ENCODE measurements at places on chromosomes 12 and 14. TPM values are rescaled to one million over a fixed set of nuclear protein-coding genes. Genes with fewer than 3 reads are reported as not detected.

Gene TAS2R9
- not detected for total RNA-seq

Gene TSPAN8
- total RNA-seq: 3.7 TPM

DNA sequence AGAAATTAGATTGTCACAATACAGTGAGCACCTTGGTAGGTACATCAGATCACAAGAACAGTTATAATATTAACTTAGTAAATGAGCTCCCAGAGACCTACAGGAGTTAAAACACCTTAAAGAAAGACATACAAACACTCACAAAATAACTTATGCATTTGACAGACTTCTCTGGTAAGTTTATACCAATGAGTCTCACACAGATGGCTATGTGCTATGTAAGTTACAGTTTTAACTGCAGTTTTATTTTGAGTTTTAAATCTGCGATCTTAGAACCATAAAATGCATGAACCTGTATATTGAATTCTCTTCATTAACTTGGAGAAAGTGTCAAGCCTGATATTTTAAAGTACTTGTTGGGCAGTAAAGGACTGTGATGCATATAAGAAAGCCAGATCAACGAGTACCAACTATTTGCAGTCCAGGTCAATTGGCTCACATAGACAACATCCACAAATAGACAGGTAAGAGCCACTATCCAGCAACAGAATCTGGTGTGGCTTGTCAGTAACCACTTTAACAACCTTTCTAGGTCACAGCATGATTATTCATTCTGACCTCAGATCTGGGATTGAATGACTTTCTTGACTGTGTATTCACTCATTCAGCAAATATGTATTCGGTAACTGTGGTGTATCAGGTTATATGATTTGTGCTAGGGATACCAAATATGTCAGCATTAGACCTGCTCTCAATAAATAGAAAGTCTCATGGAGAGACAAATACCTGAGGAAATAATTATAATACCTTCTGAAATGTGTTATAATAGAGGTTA lies 856.6 kb upstream of the MGAT4C start:
- DNase-seq: no peak
- no peaks in the 10 kb centered on the region for H3K27me3 ChIP-seq
- no peak overlapping the region for H3K27ac ChIP-seq
- no peak overlapping the region for H3K4me3 ChIP-seq
- H3K4me1 ChIP-seq: no peaks in the 10 kb centered on the region

DNA sequence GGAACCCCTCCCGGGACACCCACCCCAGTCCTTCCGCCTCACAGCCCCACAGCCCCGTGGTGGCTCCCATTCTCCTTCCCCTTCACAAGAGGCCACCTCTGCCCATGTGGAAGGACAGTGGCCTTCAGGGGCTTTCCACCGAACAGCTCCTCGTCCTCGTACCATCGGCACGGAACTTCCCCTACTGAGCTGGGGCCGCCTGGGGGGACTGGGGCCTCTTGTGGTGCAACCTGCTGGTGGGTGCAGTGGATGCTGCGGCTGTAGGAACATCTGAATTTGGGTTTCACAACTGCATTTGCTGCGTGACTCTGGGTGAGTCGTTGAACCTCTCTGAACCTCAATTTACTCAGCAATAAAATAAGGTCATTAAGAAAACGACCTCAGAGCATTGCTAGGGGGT lies 50.9 kb downstream of the RFLNA start:
- no peaks in the 10 kb centered on the region for H3K27me3 ChIP-seq
- H3K4me1 ChIP-seq: no peaks in the 10 kb centered on the region
- H3K4me3 ChIP-seq: no peak overlapping the region
- DNase-seq: no peak

GRCh38 chr12:73225941-73226340 lies 953.8 kb downstream of the TRHDE start:
- no peaks in the 10 kb centered on the region for H3K4me1 ChIP-seq
- DNase-seq: no peak
- no peak overlapping the region for H3K27ac ChIP-seq
- H3K4me3 ChIP-seq: no peak overlapping the region

Gene CLEC1B
- not detected for total RNA-seq

Gene LRP1-AS
- total RNA-seq: not detected

- H3K4me1 ChIP-seq: no peaks in the 10 kb centered on the region
- no peak overlapping the region for H3K4me3 ChIP-seq
- H3K27ac ChIP-seq: no peak overlapping the region
- peaks cover 12% of the 10 kb centered on the region for H3K36me3 ChIP-seq
- H3K27me3 ChIP-seq: no peaks in the 10 kb centered on the region
- no peak for DNase-seq
Measured at GRCh38 chr12:45415393-45415817, 199.5 kb downstream of the ANO6 start.

- H3K36me3 ChIP-seq: no peaks in the 10 kb centered on the region
- H3K27me3 ChIP-seq: no peaks in the 10 kb centered on the region
- no peaks in the 10 kb centered on the region for H3K4me1 ChIP-seq
- DNase-seq: no peak
- H3K27ac ChIP-seq: no peak overlapping the region
Measured at GRCh38 chr14:68349900-68350629, 442.8 kb downstream of the ZFP36L1 start.

Gene LACRT
- total RNA-seq: not detected

All from thyroid gland (tissue), 4 donors.